Activated naive CD8-positive, alpha-beta T cell treated with anti-CD3 and anti-CD28 coated beads for 36 hours (primary cell): ENCODE measurements at places on chromosomes 4 and X. TPM values are rescaled to one million over a fixed set of nuclear protein-coding genes. Genes with fewer than 3 reads are reported as not detected.

The ADH1A gene
- total RNA-seq: not detected

The ZNF330 gene
- total RNA-seq: 64.5 TPM

The ARHGEF38 gene
- total RNA-seq: not detected

The EGF gene
- total RNA-seq: not detected

The IL2RG gene
- 241 TPM for total RNA-seq

- peak; percentile 90 for DNase-seq
Measured at GRCh38 chrX:2608638-2609430, 82.3 kb upstream of the CD99 start.

DNA sequence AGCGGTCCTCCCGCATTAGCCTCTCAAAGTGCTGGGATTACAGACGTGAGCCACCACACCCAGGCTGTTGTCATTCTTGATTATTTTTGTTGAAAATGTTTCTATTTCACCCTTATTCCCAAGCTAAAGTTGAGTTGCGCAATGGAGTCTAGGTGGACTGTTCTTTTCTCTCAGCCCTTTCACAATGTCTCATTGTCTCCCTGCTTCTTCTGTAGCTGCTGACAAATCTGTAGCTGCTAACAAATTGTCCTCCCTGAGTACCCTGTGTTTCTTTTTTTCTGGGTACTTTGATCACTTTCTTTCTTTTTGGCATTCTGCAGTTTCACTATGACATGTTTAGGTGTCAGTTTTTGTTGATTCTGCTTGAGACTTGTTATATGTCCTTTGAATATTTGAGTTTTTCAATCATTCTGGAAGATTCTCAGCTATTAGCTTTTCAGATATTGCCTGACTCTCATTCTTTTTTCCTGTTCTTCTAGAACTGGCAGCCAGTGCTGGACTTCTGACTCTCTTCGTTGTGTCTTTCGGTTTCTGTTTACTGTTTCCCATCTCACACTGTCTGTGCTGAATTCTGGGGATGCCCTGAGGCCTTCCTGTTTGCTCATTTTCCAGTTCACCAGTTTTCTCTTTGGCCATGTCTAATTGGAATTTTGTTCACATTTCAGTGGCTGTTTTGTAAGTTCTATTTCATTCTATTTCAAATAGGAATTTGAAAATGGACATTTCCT is 6.6 kb downstream of the ABCD1 start:
- no peak for DNase-seq

DNA sequence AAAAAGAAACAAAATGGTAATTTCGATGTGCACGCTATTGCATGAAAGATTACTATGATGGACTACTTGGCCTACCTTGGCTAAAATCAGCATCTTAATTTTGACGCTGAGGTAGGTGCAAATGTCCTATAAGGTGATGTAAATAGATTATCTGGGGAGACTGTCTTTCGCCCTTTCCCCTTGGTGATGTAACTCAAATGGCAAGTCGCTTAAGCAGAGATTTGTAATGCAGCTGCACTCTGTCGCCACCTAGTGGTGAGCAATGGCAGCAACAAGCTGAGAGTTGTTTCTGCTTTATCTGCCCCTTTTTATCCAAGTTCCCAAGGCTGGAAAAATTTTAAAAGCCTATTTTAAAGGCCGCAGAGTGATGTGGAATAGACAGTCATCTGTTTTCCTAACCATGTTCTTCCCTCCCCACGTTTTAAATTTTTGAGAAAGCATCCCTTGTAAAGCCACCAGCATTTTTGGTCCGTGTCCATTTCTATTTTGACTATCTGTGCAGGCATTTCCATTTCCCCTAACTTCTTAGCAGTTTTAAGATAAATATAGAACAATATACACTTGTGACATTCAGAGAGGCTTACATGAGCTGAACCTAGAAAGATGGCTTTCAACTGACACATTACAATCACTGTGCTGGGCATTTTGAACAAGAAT is 62.4 kb upstream of the PDLIM3 start:
- peak; percentile 50 for DNase-seq

DNA sequence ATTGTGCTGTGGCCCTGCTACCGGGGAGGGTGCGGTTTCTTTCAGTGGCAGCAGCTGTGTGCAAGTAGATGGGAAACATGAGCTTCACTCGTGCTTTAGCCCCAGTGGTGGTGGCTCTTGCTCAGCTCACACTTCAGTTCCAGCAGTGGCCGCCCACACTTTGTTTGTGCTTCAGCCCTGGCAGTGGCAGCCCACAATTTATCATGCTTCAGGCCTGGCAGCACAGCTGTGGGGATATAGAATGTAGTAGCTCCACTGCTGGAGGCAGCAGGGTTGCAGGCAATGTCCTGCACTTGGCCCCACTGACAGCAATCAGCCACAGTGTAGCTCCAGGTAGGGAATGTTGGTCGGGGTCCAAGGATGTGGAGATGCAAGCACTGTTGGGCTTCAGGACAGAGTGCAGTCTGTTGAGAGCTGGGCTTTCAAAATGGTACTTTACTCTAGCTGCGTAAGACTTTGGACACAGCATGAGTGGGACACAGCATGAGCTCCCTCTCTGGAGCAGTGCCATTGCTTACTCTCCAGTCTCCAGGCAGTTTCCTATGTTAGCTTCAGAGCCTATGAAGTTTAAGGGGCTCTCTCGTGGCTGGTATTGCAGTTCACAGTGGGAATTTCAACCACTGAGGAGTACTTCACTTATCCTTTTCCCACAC is 413.1 kb downstream of the PDGFC start:
- DNase-seq: no peak

- DNase-seq: no peak
Measured at GRCh38 chr4:89070041-89070440, 13.1 kb upstream of the FAM13A start.

GRCh38 chrX:134570899-134571298 is 87.4 kb downstream of the PLAC1 start:
- no peak for DNase-seq

DNA sequence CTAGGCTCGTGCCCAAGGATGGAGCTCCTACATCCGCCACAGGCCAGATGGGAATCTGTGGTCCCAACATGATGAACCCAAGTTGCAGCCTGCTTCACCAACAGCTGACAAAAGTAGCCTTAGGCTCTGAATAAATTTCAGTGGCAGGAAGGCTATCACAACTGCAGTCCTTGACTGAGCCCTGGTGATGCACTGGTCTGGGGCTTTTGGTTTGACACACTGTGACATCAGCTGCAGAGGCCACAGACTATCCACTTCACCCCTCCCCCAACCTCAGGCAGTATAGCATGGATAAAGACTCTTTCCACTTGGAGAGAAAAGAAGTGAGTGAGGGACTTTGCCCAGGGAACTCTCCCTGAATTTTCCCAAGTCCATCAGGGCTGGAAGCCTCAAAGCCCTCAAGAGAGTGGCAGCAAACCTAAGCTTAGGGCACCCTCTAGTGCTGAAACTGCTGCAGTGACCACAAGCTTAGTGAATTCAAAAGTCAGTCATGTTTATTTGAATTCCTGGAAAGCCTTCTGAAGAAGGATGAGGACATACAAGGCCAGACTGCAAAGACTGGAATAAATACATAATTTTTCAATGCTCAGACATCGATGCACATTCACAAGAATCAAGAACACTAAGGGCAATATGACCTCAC is 135.0 kb upstream of the TENT5D start:
- no peak for DNase-seq

- DNase-seq: peak; percentile 28
Measured at GRCh38 chr4:185201977-185202962, 1.5 kb downstream of the CFAP97 start.

DNA sequence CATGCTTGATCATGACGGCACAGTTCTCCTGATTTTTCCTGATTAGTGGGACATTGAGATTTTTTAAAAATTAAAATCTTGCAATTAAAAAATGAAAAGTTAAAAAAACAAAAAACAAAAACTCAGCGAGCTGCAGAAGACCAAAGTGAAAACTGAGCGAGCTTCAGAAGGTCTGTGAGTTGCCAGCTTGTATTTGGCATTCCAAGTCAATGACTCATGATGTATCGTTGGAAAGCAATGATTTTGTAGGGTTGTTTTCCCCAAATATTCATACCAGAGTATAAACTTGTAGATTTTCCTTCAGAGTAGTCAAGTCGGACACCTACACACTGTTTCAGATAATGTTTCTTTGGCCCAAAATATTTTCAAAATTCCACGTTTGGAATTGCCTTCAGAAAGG is 76.9 kb downstream of the LRRC66 start:
- DNase-seq: no peak

- DNase-seq: no peak
Measured at GRCh38 chr4:161428180-161428965, 735.4 kb downstream of the FSTL5 start.

GRCh38 chrX:103480526-103480925 is 38.8 kb downstream of the RAB40A start:
- DNase-seq: no peak

DNA sequence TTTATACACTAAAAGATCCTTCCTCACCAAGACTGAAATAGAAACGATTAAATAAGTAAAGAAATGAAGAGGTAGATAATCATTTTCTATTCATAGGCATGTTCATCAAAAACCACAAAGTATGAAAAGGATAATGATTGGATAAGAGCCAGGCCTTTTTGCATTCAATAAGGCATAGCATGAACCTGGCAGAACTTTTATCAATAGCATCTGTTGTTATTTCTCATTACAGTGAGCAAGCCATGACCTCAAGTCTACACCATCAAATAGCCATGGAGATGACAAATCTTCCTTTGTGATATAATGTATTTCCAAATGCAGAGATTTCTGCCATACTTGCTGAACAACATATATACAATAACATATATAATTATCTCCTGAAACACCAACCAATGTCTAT is 206.0 kb upstream of the SLC7A11 start:
- DNase-seq: no peak

GRCh38 chr4:159010563-159011260 is 92.2 kb upstream of the RAPGEF2 start:
- DNase-seq: no peak

- no peak for DNase-seq
Measured at GRCh38 chr4:1205586-1206298, 33.4 kb upstream of the SPON2 start.

DNA sequence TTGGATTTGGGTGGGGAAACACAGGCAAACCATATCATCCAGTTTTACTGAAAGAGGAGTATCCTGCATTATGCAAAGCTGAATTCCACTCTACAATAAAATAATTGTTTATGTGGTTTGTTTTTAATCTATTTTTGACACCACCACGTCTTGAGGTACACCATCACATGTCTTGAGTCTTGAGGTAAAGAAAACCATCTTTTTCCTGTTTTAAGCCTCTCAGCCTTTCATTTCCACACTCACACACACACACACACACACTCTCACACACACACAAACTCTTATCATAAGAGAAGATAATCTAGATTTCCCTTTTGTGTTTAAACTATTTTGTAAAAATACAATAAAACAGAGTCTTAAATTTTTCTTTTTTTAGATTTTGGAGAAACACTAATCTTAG is 32.0 kb downstream of the SPIN3 start:
- no peak for DNase-seq

DNA sequence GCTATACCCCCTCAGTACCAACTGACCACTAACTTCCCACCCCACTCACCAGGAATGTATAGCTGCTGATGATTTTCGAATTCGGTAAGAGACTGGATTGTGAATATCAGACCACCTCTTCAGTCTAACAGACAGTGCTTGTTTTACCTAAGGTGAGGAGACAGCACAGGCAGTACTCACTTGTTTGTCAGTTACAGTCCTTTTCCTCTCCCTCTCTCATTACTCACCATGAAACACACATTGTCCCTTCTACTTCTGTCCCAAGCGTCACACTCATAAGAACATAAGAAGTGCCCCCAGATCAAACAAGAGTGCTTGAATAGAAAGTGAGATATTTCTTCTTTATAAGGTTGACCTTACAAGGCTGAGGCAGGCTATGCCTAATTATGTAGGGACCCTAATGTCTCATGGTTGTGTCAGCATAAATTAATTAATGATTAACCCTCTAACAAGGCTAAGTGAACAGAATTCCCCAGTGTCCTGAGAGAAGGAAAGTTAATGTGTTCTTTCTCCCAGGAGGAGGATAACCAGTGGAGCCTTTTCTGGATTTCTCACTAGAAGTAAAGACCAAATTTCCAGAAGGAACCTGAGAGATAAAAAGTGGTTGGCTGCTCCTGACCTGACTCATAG is 32.2 kb downstream of the ZCCHC12 start:
- no peak for DNase-seq

GRCh38 chr4:14096396-14096965 is 469.0 kb upstream of the BOD1L1 start:
- DNase-seq: no peak

DNA sequence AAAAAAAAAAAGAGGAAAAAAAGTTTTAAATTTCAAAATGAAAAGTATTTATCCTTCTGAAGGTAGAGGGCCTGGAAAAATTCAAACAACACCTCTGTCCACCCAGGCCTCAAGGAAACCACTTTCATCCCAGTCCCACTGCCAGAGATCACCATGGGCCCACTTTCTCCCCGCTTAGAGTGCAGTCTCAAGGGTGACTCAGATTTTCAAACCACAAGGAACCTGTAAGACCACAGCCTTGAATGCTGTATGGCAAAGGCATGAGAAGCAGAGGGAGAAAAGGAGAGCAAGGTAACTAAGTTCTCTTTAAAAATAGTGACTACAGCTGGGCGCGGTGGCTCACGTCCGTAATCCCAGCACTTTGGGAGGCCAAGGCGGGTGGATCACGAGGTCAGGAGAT is 87.9 kb upstream of the PACRGL start:
- DNase-seq: no peak

- no peak for DNase-seq
Measured at GRCh38 chr4:182143086-182143821, 99.9 kb upstream of the TENM3 start.
